ENCODE measurements at places on chromosomes 1 and 21. TPM values are rescaled to one million over a fixed set of nuclear protein-coding genes. Genes with fewer than 3 reads are reported as not detected.

The SIM2 gene
- not detected for total RNA-seq

The ITPKB gene
- total RNA-seq, result 13.7 TPM

The IGSF9 gene
- total RNA-seq, result 24.5 TPM

The AKR7A2 gene
- 75.7 TPM for total RNA-seq

The HTR6 gene
- total RNA-seq, result not detected

DNA sequence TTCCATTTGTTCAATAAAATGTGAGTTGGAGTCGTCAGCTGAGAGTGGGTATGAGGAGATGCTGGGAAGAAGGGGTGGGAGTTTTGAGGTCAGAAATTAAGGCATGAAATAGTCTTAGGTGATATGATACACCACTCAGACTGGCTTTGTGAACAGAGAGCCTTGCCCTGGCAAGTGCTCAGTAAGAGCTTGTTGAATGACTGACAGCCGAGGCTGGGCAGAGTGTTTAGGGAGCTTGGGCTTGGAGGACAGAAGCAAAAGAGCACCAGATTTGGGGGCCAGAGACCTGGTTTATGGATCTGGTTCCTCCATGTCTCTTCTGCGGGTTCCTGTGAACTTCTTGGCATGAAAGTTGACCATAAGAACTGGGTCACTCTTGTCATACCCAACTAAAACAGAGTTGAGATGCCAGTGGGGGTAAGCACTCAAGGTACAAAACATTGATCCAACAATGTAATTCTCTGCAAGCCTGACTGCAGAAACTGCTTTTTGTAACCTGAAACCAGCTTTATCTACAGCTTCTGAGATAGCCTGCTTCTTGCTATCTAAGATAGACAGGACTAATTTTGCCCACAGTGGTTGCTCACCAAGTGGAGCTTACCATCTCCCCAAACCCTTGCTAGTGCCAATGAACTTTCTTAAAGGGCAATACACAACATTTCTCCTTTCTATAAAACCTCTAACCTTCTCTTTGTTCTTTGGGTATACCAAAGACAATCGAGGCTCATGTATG lies 126.4 kb downstream of the TENT5C start:
- no peak for DNase-seq

DNA sequence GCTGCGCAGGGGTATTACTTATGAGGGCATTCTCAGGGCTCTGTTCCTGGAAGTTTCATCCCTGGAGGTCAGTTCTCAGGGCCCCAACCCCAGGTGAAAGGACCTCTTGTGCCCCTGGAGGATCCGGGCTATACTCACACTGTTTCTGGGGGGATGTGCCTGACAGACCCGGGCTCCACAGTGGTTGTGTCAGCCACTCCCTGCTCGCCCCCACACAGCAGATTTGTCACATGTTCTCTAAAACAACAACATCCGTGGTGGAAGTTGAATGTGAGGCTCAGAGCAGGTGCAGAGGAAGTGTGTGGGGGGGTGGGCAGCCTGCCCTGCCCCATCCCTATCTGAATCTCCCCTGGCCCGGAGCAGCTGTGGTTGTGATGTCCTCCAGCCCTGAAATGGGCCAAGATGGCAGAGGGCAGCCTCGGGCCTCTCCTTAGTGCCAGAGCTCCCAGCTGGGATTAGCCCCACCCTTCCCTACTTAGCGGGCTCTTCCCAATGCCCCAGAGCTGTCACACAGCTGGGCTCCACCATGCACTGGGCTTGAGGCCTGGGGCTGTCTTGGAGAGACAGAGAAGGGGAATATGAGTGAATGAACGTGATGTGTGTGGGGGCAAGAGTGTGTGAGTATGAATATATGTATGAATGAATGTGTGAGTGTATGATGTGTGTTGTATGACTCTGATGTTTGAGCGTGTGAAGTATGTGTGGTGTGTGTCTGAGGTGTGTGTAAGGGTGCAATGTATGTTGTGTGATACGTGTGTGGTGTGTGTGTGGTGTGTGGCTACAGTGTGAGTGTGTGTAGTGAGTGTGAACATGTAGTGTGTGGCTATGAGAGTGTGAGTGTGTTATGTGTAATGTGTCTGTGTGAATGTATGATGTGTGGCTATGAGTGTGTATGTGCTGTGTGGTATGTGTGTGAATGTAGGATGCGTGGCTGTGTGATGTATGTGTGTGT lies 1.5 kb upstream of the FCMR start:
- DNase-seq, result no peak

DNA sequence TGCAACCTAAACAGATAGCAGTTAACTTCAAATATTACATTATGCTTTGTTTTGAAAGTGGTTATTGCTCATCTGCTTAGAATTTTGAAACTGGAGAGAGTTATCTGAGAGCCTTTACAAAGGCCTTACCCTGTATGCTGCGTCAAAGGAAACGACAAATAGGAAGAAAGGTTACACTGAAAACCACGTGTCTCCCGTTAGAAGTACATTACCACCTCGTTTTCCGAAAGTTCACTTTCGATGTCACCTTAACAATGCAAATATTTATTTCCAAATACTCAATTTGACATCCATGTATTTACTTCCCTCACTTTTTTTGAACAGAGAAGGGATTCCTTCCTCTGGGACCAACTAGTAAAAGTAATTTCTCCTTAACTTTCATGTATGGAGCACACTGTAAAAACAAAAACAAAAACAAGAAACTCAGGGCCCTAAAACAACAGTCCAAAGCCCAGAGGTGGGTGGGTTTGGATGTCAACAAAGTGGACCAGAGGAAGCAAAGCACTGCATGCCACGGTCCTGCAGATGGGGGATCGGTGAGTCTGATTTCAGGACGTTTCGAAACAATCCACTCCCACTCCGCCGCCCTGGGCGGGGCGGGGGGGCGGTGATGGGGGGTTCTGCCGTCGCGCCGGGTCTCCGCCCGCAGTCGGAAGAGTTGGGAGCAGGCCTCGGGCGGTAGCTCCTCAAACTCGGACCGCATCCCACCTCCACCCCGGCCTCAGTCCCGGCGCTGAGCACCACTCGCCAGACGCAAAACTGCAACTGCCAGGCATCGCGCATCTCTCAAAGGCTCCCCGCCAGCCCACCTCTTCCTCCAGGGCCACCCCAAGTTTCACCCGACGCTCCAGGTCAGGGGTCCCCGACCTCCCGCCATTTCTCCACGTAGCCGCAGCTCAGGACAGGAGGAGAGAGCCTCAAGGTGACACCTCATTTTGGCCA lies 841 bp downstream of the ADSS2 start:
- DNase-seq, result peak; percentile 29

DNA sequence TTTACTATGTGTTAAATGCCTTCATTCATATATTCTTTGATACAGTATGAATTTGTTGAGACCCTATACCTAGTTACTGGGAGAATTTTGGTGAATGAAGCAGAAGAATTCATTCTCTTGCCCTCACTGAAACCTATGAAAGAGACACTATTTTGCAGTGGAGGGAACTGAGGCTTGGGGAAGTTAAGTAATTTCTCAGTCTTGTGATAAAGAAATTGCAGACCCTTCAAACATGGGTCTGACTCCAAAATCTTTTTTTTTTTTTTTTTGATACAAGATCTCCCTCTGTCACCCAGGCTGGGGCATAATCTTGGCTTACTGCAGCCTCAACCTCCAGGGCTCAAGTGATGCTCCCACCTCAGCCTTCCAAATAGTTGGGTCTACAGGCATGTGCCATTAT lies 132.1 kb downstream of the DNM3 start:
- DNase-seq, result no peak

GRCh38 chr21:22174746-22175145 lies 1176.5 kb downstream of the NCAM2 start:
- no peak for DNase-seq

- DNase-seq, result peak; percentile 25
Measured at GRCh38 chr1:5915587-5916571, 76.3 kb downstream of the NPHP4 start.

GRCh38 chr1:8382051-8382505 lies 64.2 kb downstream of the SLC45A1 start:
- DNase-seq, result no peak

DNA sequence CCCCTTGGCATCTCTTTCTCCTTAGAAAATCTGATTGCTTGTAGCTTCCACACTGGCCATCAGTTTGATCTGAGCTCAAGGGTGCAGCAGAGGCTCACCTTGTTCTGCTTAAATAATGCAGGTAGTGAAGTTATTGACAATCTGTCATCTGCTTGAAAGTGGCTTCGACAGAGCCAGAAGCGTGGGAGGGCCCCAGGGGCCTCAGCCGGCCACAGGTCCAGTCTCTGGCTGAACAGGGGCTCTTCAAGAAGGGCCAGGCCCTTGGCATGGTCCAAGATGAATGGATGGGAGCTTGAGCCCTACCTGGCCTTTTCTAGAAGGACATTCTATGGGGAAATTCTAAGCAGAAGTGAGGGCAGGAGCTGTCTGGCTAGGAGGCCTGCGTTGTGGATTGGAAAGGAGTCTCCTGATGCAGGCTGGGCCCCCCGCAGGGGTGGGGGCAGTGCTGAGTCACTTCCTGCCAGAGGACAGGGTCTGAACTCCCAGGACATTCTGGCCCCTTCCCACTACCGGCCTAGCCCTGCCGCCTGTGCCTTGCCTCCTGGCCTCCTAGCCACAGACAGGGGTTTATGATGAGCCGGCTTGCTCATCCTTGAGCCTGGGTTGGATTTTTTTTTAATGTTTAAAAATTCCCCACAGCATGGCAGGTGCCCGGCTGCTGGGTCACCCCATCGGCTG lies 162.3 kb upstream of the VAMP3 start:
- DNase-seq, result peak; percentile 21

- DNase-seq, result peak; percentile 55
Measured at GRCh38 chr1:12001249-12001917, 17.9 kb upstream of the MIIP start.

DNA sequence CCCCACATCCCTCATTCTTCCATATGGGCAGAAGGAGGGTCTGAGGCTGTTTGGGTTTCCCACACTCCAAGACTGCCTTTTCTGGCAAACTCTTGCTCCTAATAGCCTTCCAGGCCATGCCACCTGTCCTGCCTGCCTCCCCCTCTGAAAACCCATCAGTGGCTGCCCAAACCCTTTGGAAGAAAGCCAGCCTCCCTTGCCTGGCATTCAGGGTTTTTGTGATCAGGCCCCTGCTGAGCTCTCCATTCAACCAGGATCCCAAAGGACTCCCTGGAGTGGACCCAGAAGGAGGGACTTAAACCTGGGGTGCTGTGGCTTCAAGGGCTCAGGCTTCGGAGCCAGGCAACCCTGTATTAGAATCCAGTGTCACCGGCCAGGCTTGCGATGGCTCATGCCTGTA lies 4.2 kb upstream of the GUCA2A start:
- no peak for DNase-seq

- no peak for DNase-seq
Measured at GRCh38 chr1:172140072-172140471, 280.4 kb upstream of the C1orf105 start.

DNA sequence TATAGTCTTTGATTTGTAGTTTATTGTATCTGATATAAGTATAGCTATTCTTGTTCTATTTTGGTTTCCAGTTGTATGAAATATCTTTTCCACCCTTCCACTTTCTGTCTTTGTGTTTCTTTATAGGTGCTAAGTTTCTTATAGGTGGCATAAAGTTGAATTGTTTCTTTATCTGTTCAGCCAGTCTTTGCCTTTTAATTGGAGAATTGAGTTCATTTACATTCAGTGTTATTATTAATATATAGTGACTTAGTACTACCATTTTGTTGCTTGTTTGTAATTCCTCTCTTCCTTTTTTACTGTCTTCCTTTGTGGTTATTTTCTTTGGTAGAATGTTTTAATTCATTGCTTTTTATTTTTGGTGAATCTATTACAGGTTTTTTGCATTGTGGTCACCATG lies 77.7 kb downstream of the MAGI3 start:
- DNase-seq, result no peak

GRCh38 chr1:85330214-85330631 lies 53.8 kb upstream of the BCL10 start:
- no peak for DNase-seq

DNA sequence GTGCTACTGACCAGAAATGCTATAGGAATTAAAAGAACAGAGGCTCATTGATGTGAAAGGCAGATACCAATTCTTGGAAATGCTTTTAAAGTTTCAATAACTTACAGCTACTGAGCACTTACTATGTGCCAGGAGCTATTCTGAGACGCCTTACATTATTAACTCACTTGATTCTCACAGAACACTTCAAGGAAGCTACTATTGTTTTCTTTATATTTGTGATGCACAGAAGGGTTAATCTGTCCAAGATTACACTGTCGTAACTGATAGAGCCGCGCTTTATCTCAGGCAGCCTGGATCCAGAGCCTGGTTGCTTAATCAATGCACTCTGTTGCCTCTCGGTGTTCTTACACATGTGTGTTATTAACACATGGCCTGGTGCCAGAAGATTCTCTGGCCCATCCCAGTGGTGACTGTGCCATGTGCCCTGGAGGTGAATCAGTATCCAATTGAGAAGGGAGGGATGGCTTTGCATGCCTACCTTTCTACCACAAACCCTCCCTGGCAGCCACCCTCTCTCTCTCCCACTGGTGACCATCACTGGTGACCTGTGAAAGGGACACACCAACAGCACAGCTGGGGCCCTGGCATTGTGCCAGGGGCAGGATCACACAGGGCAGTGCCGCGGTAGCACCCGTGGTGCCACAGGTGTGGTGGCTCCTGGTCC lies 8.8 kb downstream of the FMO1 start:
- DNase-seq, result no peak

DNA sequence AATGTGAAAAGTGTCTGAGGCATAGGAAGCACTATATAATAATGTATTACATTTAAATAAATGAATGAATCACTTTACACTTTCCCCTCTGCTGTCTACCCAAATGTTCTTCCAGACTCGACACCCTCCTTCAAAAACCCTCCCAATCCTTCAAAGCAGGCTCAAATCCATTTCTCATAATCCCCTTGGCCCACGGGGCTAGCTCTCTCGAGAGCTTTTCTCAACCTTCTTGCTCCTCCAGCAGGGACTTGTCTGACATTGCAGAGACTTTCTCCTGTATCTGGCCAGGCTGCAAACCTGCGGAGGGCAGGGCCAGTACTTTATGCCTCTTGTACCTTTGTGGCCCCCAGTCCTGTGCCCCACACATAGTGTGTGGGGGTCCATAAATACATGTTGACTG lies 14.1 kb upstream of the CNTN2 start:
- no peak for DNase-seq

- DNase-seq, result no peak
Measured at GRCh38 chr21:36193200-36193599, 36.6 kb downstream of the DOP1B start.

- DNase-seq, result no peak
Measured at GRCh38 chr21:38350684-38351083, 93.9 kb downstream of the KCNJ15 start.

DNA sequence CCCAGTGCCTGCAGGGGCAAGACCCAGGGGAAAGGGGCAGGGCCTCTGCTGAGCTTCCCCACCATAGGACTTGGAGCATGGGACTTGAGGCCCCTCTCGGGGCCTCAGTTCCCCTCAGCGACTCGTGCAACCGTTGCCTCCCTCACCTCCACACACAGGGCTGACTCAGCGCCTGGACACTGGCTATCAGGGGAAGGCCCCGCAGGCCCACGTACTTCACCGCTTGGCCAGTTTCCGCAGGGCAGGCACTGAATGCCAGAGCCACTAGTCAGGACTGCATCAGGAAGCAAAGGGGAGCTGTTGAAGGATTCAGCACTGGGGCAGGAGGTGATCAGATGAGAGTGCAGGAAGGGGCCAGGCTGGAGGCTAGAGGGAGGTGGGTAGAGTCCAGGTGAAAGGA lies 15.5 kb upstream of the FAM131C start:
- no peak for DNase-seq

GRCh38 chr1:65505547-65506300 lies 85.3 kb downstream of the LEPR start:
- no peak for DNase-seq
